Astrocyte of the hippocampus (primary cell): ENCODE measurements at places on chromosomes 12 and 14.

DNA sequence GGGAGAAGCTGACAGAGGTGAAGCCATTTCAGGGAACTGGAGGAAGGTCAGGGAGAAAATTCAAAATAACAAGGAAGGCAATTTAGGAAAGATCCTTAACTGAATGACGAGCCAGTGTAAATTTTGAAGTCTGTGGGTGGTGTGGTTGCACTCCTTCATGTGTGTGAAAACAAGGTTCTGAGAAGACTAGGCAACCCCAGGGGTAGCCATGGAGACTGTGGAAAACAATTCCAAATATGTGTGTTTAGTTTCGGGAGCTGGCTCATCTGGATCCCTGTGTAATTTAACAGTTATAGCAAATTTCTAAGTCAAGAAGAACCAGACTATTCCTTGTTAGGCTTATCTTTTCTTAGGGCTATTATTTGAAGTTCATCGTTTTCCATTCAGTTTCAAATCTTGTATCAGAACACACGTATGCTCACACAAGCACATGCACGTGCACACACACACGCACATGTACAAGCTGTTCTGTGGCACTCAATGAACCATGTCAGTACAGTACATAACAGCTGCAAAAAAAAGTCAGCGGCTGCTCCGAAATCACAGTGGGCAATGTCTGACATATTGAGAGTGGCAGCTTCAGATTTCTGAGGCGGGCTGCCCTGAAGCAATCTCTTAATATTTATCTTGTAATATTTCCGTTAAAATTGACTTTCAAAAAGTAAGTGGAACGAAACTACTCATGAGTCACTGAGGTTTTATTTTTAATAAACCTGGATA, 411.2 kb downstream of the AEBP2 start:
- DNase-seq: peak; percentile 49

GRCh38 chr14:68609012-68609411, 183.9 kb downstream of the ZFP36L1 start:
- DNase-seq: no peak

GRCh38 chr12:131009595-131010395, 56.1 kb downstream of the ADGRD1 start:
- no peak for DNase-seq

DNA sequence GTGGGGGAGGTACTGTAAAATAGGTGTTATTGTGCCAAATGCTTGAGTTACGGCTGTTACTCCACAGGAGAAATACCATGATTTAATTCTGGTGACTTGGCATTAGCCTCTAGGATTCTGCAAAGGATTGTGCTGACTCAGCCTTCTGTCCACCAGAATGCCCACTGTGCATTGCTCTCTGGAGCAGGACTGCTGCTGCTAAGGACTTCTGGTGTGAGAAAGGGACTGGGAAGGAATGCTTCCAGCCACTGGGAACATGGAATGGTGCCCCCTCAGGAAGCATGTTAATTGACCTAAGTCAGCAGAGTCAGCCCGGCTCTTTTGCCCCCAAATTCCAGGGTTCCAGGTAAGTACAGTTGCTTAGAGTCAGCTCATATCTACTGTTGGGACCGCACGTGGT, 32.9 kb downstream of the ZFHX2 start:
- peak; percentile 27 for DNase-seq

DNA sequence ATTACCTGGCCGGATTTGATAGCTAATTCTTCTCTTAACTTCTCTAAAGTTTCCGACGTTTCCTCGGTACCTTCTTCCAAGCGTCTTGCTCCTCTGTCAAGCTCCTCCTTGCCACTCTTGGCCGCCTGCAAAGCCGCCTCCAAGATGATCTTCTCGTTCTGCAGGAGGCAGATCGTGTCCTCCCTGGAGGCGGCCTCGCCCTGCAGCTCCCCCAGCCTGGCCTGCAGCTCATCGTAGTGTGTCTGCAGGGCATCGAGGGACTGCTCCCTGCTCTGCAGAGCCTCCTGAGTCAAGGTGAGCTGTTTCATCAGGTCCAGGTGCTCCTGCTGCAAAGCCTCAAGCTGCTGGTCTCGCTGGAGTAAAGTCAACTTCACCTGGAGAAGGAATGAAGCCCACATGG, 32.8 kb downstream of the GOLGA3 start:
- no peak for DNase-seq

- peak; percentile 84 for DNase-seq
Observed at GRCh38 chr12:46492471-46493085, 120.0 kb upstream of the SLC38A2 start.

DNA sequence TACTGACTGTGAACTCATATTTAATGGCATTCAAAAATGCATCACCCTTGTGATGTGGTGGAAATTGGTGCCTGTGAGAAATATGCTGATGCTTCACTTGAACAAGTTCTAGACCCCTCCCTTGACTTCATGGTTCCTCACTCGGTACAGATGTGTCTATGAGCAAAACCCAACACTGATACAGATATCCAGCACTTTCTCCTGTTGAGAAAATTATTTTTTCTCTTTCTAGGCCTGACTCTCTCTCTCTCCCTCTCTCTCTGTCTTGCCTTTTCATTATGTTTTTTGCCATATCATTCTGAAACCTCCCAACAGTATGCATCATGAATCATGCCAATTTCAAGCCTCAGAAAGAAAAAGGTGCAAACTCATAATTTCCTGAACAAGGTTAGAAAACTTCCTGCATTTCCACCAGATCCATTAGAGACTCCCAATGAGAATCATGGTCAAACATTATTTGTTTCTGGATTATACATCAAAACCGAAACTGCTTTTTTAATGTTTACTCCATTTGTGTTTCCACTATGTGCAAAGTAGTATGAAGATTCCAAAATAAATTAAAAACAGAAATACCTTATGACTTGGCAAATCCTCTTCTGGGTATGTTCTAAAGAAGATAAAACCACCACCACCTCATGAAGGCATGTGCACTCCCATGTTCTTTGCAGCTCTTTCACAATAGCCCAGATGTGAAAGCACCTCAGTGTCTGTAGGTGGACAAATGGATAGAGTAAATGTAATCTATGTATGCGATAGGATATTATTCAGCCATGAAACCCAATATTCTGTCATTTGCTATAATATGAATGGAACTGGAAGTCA, 543.6 kb downstream of the TMEM121 start:
- DNase-seq: no peak

DNA sequence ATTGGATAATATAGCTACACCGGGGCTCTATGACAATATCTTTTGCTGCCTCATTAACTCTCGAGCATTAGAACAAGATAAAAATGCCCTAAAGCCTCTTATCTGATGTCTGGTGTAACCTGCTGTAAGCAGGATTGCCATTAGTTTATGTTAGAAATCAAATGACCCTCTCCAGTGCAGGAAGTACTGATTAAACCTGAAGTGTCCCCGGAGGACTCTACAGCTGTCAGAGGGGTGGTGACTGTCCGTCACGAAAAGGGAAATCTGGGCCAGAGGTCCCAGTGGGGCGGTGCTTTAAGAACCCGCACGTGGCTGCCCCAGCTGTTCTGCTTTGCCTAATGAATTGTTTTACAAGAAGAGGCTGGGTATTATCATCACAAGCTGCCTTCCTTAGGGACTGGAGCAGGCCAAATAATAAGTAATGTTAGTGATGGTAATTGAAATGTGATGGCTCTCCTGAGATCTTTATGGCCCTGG, 55.7 kb downstream of the LIN52 start:
- DNase-seq: no peak

DNA sequence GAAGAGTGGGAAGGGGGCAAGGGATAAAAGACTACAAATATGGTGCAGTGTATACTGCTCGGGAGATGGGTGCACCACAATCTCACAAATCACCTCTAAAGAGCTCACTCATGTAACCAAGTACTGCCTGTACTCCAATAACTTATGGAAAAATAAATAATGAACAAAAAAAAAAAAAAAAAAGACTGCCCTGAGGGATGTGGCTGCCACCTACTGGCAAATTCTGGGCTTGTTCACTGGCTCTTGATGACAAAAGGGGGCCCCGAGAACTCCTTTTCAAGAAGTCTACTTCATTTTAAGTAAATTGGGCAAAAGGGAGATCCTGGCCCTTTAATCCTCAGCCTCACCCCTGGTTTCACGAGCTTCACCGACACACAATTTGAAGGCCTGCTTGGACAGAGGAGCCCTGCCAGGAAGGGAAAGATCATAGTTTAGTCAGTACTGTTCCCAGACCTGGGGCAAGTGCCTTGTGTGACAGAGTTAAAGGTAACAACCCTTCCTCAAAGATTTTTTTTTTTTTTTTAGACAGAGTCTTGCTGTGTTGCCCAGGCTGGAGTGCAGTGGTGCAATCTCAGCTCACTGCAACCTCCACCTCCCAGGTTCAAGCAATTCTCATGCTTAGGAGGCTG, 26.1 kb upstream of the STAC3 start:
- DNase-seq: peak; percentile 20

DNA sequence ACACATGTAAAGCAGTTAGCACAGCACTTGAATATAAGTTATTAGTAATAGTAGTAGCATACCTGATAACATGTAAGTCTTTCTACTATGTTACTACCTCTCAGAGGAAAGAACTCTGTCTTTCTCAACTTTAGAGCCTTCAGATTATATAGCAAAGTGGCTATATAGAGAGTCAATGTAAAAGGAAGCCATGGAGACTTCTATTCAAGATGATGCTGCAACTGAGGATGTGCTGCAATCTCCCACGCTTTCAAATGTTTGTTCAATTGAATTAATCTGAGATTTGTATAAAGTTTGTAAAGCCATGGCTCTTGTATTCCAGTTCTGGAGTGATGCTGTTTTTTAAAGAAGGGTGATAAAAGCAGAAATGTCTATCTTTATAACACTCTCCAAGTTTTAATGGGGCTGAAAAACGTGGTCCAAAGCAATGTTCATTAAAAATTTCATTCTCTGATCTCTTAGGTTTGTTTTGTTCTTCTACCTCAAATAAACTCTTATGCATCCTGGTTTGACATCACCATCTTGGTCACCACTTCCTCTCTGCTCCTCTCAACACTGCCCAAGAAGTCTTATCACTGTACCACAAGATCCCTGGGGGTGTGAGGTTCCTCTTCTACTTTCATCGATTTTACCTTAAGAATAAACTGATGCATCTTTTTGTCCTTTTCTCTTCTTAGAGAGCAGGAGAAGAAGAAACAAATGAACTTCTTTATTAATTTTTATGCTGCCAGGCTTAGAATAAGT, 40.6 kb downstream of the C12orf42 start:
- no peak for DNase-seq

DNA sequence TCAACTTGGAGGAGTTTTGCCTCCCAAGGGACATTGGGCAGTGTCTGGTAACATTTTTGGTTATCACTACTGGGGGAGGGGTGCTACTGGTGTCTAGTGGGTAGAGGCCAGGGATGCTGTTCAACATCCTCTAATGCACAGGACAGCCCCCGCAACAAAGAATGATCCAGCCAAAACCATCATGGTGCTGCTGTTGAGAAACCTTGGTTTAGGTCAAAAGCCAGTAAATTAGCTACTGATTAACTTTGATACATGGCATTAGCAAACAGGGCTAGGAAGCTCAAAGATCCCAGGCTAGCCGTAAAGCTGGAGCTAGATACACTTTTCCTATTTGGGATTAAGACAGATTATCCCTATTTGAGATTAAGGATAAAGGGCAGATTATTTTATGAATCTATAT, 8.8 kb downstream of the ALKBH2 start:
- no peak for DNase-seq

DNA sequence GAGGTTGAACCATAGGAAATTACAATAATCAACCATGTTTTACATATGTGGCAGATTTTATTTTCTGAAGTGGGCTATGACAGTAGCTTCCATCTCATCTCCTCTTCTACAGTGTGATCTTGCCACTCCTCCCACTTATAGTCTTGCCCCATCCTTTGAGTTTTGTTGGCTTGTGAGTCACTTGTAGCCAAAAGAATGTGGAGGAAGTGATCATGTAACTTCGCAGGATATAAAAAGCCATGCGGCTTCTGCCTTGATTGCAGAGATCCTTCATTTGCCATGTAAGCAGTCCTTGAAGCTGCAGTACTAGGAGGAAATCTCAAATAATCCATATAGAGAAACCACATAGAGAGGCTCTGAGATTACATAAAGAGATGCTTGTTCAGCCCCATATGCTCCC, 13.7 kb upstream of the ZNF84 start:
- no peak for DNase-seq

DNA sequence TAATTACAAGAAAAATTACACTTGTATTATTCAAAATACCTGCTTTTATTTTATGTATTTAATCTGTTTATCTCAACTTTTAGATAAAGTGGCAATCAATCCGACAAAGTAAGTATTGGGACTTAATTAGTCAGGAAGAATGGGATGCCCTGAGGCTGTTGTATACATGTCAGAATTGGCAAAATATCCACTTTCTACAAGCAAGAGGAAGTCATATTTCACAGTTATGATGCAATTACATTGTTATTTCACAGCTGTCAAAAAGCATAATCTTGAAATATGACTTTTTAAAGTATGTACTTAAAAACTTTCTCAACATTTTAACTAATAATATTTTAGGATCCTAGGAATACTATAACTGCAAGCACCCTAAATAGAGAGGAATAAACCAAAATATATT, 357.1 kb upstream of the MGAT4C start:
- no peak for DNase-seq

GRCh38 chr14:68939893-68940613, 39.0 kb downstream of the ACTN1 start:
- peak; percentile 99 for DNase-seq

DNA sequence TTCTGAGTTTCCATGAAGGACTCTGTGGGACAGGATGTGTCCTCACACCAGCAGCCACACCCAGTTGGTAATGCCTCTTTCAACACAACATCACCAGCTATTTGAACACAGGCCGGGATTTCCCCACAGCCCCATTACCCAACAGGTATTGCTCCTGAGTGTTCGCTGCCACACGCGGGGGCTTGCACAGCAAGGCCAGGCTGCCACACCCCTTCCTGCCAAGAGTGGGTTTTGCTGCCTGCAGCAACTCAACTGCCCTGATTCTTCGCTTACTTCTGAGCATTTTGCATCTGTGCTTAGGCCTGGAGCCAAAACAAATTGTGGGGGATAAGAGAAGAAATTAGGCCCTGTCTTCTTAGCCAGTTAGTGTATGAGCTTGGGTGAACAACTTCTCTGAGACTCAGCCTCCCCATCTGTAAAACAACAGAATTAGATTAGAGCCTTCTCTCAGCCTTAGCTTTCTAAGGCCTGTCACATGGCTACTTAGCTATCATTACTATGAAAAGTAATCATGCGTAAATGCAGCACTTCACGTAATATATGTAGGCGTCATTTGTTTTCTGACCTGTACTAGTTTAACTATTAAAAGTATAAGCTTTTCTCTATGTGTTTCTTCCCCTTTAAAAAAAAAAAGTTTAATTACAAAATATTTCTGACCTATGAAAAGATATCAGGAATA, 20.0 kb downstream of the CKAP4 start:
- DNase-seq: no peak

- DNase-seq: peak; percentile 35
Observed at GRCh38 chr12:94879542-94879941, 124.0 kb downstream of the NDUFA12 start.

- DNase-seq: peak; percentile 11
Observed at GRCh38 chr14:53714495-53715192, 242.0 kb downstream of the BMP4 start.

DNA sequence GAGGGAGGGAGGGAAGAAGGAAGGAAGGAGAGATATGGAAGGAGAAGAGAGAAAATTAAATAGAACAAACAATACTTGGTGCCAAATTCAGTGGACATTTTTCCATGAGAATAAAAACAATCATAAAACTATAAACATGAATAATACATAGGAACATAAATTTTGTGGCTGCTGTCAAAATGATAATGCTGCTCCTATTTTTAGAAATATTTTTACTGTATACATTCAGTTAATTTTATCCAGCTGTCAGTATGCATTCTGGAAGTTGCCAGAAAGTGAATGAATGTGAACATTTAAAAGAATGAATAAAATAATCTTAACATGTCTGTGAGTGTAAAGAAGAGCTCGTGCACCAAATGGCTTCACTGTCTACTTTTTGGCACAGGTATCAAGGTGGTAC, 13.9 kb upstream of the PCED1B start:
- DNase-seq: no peak

GRCh38 chr14:61186341-61187195, 94.6 kb downstream of the TMEM30B start:
- no peak for DNase-seq
